ENCODE measurements at places on chromosomes 1 and 21. TPM values are rescaled to one million over a fixed set of nuclear protein-coding genes. Genes with fewer than 3 reads are reported as not detected.

GPX7 gene
- total RNA-seq = 1.7 TPM

DIO1 gene
- total RNA-seq = not detected

NBPF10 gene
- 1.3 TPM for total RNA-seq

PRAMEF17 gene
- total RNA-seq = not detected

GCSAML gene
- not detected for total RNA-seq

KRTAP19-1 gene
- not detected for total RNA-seq

SELENBP1 gene
- 7.0 TPM for total RNA-seq

BCAN gene
- not detected for total RNA-seq

C1orf116 gene
- 20.0 TPM for total RNA-seq

TSTD1 gene
- 87.1 TPM for total RNA-seq

REG4 gene
- not detected for total RNA-seq

C1orf141 gene
- not detected for total RNA-seq

PPFIA4 gene
- total RNA-seq = 4.2 TPM

THEM5 gene
- total RNA-seq = not detected

C1QTNF12 gene
- total RNA-seq = 2.7 TPM

SLC39A1 gene
- total RNA-seq = 108 TPM

SEC16B gene
- total RNA-seq = 0.26 TPM

PTPN14 gene
- total RNA-seq = 33.0 TPM

LAPTM5 gene
- under 0.01 TPM for total RNA-seq

CFHR5 gene
- total RNA-seq = not detected

ITPKB gene
- 1.9 TPM for total RNA-seq

ATP1A4 gene
- total RNA-seq = not detected

STYXL2 gene
- total RNA-seq = not detected

OR2AK2 gene
- not detected for total RNA-seq

ASB17 gene
- not detected for total RNA-seq

PPP1R15B gene
- total RNA-seq = 23.4 TPM

CFAP107 gene
- not detected for total RNA-seq

SPATA45 gene
- not detected for total RNA-seq

CCDC28B gene
- 2.9 TPM for total RNA-seq

PTPN22 gene
- 0.26 TPM for total RNA-seq

C8B gene
- total RNA-seq = not detected

LRRC39 gene
- total RNA-seq = 0.53 TPM

CDCP2 gene
- not detected for total RNA-seq

C1orf174 gene
- total RNA-seq = 45.3 TPM

PPIAL4G gene
- not detected for total RNA-seq

DNASE2B gene
- total RNA-seq = not detected

OR14K1 gene
- total RNA-seq = not detected

PRDX1 gene
- total RNA-seq = 403 TPM

DIRAS3 gene
- 0.13 TPM for total RNA-seq

CD84 gene
- total RNA-seq = not detected

GUCA2B gene
- not detected for total RNA-seq

TMEM82 gene
- not detected for total RNA-seq

C1orf94 gene
- not detected for total RNA-seq

SLAMF1 gene
- not detected for total RNA-seq

AGMAT gene
- total RNA-seq = 1.6 TPM

ICOSLG gene
- total RNA-seq = 0.26 TPM

TMEM52 gene
- 1.4 TPM for total RNA-seq

FAM72C gene
- not detected for total RNA-seq

DISC1 gene
- total RNA-seq = 0.64 TPM

DTL gene
- 0.26 TPM for total RNA-seq

Measured in bronchial epithelial cell (primary cell).